Fibroblast of gingiva (primary cell): ENCODE measurements at places on chromosomes 12 and 14.

DNA sequence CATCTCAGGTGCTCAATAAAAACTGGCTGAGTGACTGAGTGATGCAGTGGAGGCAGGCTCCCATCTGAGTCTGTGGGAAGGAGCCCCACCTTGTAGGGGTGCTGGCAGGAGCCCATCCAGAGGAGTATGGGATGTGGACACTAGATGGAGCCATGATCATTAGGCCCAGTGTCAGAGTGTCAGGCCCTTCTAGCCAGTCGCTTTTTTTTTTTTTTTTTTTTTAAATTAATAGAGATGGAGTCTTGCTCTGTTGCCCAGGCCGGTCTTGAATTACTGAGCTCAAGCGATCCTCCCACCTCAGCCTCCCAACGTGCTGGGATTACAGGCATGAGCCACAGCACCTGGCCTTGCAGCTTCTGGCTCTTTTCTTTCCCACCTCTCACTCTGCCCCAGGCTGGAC, 11.5 kb downstream of the RITA1 start:
- DNase-seq: peak; percentile 80

DNA sequence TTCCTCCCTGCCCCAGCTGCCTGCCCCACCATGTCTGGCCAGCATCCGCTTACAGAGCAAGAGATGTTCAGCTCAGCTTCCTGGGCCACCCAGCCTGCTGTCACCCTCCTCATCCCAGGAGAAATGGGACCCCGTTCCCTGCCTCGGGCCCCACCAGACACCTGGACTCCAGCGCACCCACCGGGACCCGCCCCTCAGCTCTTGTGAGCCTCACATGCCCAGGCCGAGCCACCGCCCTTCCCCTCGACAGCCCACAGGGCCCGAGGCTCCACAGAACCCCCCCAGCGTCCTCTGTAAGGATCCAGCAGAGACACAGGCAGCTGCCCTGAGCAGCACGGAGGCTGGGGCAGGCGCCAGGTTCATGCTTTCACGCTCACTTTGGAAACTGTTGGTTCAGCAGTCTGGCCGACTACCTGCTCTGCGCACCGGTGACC, 18.4 kb upstream of the C14orf180 start:
- no peak for DNase-seq

DNA sequence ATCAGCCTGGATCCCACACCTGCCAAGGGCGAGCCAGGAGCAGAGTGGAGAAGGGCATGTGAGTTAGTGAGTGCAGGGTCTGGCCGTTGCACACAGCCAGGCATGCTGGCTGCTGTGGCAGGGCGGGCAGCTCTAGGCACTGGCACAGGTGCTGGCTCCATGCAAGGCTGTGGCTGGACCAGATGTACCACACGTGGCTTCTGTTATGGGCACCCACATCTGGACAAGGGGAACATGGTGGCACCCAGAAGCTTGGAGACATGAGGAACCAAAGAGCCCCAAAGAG, 20.1 kb downstream of the SERPINA3 start:
- DNase-seq: no peak

DNA sequence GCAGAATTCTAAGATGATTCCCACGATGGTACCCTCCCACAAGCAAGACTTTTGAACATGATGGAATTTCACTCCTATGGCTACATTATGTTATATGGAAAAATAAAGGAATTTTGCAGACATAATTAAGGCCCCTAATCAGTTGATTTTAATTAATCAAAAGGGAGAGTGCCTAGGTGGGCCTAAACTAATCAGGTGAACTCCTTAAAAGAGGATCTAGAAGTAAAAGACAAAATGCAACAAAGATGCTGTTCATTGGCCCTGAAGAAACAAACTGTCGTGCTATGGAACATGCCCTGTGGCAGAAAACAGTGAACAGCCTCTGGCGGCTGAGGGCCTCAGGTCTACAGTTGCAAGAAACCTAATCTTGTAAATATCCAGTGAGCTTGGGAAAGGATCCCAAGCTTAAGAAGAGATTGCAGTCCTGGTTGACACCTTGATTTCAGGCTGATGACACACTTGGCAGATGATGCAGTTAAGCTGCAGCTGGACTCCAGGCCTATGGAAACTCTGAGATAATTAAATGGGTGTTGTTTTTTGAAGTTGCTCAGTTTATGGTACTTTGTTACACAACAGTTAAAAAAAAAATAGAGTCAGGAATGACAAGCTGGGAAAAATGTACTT, 13.8 kb downstream of the TMCC3 start:
- DNase-seq: peak; percentile 27

DNA sequence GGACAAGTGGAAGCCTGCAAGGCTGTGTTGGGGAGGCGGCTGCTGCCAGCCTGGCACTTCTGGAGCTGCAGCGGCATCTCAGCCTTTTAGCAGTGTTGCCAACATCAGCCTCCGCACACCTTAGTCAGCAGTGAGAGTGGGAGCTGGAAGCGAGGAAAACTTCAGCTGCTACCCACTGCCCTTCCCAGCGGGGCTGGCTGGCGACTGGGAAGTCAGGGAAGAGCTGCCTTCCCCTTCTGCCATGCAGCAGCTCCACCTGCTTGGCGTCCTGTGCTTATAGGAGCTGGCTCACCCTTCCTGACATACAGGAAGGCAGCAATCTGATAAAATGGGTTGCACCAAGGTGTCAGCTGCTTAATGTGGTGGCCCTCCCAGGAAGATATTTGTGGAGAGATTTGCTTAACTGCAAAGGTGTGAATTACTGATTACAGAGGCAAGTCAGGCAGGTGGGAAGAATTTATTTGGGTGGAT, 15.4 kb upstream of the PLEKHG3 start:
- DNase-seq: no peak

DNA sequence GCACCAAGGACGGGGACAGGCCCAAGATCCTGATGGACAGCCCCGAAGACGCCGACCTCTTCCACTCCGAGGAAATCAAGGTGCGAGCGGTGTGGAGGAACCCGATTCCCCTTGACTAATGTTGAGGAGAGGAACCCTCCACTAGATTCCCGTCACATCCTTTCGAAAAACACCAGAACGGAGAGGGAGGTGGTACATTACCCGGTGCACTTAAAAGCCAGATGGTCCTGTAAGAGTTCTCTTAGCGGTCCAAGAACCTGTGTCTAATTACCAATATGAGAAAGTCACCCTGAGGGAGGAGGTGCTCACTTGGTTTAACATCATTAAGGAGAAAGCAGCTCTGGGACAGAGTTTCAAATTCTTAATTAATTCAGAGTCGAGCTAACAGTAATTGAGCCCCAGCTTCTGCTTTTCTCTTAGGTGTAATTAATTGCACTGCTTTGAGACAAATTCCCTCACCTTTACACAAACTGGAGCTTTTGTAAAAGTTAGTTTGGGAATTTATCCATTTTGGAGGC, 450 bp downstream of the PRKAB1 start:
- DNase-seq: no peak

GRCh38 chr14:24232645-24233537, at the start of gene GMPR2:
Gene GMPR2, plus strand, starts transcription at chr14:24232929. Its CDS starts 325 bp downstream, at chr14:24233254.
- DNase-seq: no peak

DNA sequence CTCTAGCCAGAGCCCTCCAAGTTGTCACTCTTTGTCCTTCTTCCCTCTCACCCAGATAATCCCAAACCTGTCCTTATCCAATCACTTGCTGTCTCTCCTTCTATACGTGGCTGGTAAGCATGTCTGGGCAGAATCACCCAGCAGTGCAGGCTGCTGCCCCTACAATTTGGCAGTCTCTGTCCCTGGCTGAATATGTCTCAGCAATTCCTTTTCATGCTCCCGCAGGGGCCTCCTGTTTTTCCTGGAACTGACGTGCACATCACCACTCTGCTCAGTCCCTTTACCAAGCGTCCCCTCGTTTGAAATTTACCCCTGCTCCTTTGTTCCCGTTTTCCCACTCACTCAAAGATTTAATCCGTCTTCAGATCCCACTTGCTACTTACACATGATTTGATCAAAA, 80.0 kb downstream of the ST8SIA1 start:
- DNase-seq: no peak

DNA sequence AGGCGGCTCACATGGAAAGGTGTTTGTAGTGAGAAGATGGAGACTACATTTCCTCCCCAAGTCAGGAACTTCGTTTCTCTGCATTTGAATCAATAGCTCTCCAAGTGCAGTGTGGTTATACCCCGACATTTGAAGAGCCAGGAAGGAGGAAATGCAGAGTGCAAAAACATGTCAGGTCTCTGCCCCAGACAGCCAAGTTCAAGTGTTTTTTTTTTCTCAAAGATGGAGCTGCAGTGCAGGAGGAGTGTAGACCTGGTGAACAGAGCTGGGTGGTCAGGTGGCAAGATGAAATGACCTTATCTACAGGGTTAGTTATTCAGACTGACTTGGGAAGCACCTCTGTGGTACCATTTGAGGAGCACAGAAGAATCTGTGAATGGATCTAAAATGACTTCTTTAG, 21.3 kb downstream of the MLXIP start:
- DNase-seq: no peak

- no peak for DNase-seq
These were observed 104.5 kb downstream of the ESRRB start for GRCh38 chr14:76480426-76480825.

GRCh38 chr12:72610854-72611358, 338.7 kb downstream of the TRHDE start:
- no peak for DNase-seq

DNA sequence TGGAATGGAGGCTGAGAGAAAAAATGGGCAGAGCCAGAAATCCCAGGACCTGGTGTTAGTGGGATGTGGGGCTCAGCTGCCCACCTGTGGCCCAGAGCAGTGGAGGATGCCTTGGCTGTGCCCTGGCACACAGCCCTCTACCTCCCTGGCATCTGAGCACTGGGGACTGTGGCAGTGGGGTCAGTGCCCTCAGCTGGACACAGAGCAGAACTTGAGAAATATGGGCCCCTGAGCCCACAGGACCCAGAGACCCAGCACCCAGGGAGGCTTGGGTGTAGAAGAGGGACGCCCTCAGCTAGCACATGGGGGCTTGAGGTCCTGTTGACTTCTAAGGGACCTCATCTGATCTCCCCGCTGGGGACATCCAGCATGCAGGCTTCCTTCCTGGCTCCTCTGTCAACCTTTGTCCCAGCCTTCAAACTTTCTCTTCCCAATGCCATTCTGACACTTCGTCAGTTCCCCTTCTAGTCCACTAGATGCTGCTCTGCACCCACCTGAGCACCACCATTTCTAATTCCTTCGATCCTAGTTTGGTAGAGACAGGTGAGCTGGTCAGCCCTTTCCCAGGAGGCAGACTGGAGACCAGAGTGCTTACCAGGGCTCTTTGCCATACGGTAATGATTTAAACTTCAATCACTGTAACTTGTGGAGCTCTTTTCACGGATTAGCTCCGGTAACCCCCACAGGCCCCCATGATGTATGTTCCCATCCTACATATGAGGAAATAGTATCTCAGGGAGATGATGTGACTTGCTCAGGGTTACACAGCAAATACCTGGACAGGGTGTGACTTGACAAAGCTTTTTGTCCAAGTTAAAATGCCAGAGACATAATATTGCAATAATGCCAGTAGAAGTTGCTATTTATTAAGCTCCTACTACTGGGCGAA, 143.7 kb downstream of the ASCL4 start:
- DNase-seq: no peak

- no peak for DNase-seq
These were observed 54.3 kb downstream of the ZFYVE26 start for GRCh38 chr14:67762051-67762450.

DNA sequence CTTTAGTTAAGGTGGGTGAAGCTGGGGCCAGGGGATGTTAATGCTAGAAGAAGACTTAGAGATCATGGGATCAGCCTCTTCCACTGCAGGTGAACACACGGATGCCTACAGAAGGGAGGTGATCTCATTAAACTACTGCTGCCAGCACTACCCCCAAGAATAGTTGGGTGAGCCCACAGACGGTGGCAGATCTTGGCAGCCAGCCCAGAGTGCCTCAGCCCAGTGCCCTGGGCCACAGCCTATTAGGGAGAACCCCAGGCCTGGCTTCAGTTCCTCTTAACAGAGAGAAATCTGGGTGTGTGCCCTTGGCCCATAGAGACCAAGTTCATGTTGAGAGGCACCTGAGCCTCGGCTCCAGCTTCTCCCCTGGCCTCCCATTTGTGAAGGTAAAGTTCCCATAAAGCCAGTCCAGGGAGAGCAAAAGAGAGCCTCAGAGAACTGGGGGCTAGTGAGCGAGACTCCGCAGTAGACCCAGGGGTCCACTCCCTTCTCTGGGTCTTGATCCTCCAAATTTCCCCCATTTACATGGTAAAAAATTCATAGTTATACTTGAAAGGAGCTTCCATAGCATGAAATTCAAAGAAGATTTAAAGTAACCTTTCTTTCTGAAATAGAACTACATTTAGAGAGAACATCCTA, 125.0 kb upstream of the CCND2 start:
- DNase-seq: no peak

DNA sequence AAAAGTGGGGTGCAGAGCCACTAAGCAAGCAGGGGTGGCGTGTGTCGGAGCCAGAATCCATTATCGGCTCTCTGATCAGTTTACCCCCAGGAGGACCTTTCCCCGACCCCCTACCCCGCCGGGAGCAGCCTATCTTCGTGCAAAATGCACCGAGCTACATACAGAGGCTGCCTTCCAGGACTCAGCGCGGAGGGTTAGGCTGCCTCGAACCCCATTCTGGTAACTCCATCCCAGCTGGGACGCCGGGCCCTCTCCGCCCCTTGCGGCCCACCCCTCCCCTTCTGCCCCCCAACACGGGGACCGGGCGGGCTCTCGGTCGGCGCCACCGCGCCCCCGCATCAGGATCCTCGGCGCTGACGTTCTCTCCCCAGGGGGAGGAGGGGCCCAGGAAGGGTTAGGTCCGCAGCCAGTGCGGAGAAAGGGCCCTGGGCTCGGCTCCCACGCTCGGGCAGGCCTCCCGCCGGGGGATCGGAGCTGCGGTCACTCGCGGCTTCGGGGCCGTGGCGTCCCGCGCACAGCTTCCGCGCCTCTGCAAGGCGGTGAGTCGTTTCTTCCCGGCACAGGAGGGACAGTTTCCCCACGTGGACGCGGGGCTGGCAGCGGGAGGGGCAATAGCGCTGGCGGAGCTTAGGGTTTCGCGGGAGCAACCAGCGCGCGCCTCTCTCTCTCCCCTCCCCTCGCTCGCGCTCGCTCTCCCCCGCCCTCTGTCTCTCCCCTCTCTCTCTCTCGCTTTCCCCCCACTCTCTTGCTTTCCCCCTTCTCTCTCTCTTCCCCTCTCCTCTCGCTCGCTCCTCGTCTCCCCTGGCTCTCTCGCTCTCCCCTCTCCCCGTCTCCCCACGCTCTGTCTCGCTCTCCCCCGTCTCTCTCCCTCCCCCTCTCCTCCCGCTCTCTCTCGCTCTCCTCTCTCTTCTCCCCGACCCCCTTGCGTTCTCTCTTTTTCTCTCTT, 12.5 kb upstream of the MAP3K9 start:
- DNase-seq: peak; percentile 25

DNA sequence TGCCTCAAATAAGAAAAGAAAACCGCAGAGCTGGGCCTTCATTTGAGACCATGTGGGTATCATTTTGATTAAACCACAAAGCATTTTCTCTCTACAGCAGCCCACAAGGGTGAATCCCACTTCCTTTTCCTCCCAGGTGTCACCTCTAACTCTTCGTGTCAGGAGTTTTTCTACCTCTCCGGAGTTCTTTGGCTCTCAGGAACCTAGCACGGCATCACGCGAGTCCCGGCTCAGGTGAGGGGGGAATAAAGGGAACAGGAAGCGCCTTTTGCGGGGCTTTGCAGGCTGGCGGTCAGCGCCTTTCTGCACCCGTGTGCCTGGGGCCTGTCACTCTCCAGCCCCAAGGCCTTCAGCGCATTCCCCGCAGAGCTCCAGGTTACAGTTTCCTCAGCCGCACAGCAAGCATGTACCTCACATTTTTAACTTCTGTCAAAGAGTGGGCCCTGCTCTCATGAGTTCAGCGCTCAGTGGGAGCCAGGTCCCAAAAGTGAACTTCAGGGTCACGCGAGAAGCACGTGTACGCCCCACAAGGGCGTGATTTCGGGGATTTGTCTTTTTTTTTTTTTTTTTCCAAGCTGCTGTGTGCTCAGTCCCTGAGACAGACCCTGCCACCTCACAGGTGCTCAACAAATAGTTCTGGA, 740 bp upstream of the PRPF40B start:
- DNase-seq: peak; percentile 40

GRCh38 chr14:96806836-96807235, 9.7 kb downstream of the VRK1 start:
- peak; percentile 22 for DNase-seq
